8988T (cell line): ENCODE measurements at places on chromosomes 4 and X.

DNA sequence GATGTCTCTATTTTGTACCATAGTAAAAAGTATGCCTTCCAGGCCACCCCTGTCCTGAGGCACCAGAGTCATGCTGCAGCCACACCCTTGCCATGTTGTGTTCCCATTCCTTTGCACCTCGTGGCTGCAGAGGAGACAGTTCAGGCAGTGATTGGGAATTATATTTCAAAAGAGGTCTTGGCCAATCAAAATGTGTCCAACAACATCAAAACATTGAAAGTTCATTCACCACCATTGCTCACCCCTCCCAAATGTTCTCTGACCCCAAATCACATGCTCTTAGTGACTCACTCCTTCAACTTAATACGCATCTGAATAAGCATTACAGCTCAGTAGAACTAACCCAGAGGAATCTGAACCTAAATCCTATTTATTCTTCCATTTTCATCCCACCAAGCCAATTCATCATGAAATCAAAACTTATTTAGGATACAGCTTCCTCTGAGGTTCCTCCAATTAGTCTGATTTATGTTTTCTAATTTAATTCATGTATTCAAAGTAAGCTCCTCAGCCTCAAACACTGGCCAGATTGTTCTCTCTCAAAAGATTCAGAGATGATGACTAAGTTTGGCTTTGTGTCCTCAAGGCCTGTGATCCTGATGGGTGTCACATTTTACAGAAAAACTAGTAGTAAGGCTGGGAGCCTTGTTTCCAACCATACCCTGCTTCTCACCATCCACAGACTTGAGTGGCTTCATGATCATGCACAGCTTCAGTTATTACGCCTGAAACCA, 323.2 kb upstream of the INTU start:
- no peak for DNase-seq

DNA sequence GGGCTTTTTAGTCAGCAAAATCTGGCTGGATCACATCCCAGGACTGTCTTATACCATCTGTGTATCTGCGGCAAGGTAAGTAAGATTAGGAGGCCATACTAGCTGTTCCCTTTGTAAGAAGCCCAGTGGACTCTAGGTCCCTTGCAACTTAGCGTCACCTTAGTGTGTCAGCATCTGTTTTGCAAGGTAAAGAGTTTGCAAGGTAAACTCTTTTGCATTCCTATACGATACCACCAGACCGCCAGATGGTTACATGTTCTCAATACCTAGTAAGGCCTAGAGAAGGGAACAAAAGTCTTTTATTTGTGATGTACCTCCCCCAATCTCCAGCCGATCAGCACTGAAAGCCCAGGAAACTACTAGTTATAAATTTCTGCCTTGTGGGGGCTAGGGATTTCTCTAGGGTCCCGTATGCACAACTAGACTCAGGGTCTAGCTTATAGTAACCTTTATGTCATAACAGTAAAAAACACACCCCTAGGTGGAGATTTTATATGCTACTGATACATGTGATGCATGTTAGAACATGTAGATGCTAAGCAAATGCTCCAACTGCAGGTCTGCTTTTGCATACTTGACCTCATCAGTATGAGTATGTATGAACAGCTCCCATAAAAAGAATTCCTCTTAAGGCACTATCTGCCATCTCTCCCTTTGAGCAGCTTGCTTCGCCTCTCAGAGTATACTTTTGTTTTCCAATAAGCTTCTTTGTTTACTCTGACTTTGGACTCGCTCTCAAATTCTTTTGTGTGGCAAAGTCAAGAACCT, 78.4 kb downstream of the KCNIP4 start:
- DNase-seq, result no peak

DNA sequence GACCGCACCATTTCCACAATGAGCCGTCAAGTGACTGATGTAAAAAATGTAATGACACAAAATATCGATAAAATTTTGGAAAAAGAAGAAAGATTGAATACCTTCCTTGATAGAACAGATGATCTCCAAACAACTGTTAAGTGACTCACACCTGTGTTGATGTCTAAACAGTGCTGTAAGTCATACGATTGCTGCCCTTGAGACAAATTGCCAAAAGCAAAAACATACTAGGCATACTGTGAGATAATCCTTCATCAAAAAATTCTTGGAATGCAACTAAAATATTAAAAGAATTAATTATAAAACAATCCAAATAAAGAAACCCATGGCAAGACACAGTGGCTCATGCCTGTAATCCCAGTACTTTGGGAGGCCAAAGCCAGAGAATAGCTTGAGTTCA, 53.4 kb downstream of the HNRNPD start:
- DNase-seq, result no peak

- DNase-seq, result no peak
Measured at GRCh38 chr4:80811406-80811805, 219.1 kb upstream of the BMP3 start.

GRCh38 chrX:39985551-39985950, 112.2 kb downstream of the BCOR start:
- no peak for DNase-seq
